Stimulated activated naive CD4-positive, alpha-beta T cell treated with Interleukin-2 at 50 U/mL for 16 hours (primary cell): ENCODE measurements at places on chromosomes 1 and 21.

- no peak for DNase-seq
These were observed 6.8 kb downstream of the XKR8 start for GRCh38 chr1:27966402-27967105.

DNA sequence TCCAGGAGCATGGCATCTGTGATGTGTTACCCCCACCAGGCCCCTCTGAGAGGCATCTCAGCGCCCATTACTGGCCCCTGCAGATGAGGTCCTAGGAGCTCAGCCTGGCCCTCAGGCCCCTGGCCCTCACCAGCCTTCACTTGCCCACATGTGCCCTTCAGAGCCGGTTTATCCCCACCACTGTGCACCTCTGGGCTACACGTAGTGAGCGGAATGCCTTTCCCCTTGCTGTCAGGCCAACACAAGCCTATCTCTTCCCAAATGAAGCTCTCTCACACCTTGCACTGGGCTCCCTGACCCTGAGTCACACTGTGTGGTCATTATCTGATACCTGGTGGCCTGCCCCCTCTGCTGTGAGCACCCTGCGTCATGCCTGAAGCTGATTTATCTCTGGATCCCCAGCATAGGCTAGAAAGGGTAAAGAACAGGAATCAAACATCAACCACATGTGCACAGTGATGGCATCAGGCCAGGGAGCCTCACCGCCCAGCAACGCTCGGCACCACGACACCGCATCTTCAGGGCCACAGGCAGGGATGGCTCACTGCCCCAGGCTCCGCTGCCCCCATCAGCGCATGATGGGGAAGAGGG lies 49.1 kb downstream of the GLIS1 start:
- no peak for DNase-seq

GRCh38 chr1:31416101-31416736 lies 3.2 kb downstream of the SERINC2 start:
- DNase-seq, result no peak

DNA sequence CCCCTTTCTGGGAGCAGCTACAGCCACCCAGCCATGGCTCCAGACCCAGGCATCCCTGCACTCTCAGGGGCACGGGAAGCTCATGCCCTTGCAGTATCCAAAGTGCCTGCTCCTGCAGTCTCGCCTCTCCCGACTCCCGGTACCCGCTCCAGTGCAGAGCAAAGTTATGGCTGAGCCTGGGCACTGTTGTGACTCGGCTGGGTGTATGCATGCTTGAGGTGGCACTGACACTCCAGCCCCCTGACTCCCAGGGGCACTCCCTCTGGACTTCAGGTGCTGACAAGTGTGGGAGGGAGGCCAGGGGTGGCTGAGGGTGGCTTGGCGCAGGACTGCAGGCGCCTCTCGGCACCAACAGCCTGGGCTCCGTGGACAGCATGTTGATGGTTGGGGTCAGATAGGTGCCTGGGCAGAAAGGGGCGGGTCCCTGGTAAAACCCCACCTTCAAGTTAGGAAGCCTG lies 580.1 kb upstream of the ADGRL2 start:
- DNase-seq, result no peak

GRCh38 chr1:207821464-207822045 lies 69.7 kb downstream of the CD46 start:
- no peak for DNase-seq

DNA sequence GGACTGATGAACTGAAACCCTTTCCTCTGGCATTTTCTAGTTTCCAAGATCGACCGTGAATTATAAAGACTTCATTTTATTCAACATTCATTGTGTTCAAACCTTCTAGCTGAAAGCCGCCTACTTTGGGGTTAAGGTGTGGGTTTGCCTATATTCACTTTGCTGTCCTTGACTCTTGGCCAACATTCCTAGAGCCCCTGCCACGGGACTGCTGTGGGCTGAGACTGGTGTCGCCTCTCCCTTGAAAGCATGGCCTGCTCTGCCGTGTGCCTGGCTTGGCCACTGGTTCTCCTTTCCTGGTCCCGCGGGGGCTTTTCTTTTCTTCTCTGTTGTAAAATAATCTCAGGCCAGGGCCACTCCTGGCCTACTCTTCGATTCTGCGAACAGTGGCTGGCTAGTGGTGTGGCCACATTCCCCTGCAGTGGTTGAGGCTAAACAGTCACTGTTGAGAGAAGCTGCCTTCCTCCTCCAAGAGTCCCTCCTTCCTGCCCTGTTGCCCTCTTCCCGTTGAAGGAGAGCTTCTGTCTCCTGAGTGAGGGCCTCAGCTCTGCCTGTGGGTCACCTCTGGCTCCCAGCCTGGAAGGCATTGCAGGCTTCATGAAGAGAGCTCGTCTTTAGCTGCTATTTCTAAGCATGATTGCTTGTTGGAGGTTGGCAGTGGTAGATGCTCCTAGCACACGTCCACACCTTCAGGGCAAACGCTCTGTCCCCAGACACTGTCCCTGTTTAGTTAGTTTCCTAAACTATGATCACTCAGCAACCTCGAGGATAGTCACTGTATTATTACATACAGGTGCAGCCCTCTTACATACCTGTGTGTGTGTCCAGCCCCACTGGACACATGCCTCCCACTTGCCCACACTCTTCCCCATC lies 80.5 kb downstream of the GALNT2 start:
- no peak for DNase-seq

DNA sequence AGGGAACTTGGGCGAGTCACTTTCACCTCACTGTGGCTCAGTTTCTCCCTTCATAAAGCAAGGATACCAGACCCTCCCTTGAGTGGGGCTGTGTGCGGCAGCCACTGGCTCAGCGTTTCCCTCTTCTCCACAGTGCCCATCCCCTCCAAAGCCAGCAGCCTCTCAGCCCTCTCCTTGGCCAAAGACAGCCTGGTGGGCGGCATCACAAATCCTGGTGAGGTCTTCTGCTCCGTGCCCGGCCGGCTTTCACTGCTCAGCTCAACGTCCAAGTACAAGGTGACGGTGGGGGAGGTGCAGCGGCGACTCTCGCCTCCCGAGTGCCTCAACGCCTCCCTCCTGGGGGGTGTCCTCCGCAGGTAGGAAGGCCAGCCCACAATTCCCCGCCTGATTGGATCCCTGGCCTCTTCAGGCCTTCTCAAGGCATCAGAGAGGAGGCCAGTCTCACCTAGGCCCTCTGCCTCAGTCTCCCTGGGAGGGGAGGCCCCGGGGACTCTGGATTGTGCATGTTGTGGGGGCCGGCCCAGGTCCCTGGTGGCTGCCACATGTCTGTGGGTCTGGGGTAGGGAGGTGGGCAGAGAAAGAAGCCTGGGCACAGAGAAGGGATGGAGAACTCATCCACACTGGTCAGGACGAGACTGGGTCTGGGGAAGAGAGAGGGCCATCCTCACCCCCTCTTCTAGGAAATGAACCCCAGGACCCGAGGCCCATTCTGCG lies 15.2 kb downstream of the TFAP2E start:
- DNase-seq, result no peak

- no peak for DNase-seq
These were observed 5.0 kb upstream of the GPR137B start for GRCh38 chr1:236137285-236137852.

DNA sequence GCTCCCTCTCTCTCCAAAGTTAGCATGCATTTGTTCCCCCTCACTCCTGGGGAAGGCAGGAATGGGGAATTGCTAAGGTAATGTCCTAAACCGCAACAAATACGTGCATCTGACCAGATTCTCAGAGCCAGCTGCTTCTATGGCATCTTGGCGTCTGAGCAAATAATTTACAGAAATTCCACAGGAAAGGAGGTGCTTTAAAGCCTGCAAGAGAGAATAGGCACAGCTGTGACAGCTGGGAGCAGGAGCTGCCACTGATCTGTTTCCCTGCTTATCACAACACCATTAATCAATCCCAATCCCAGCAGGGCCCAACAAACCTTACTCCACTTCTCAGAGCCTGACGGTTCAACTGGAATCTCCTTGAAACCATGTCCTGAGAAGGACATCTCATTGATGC lies 83.5 kb upstream of the ZNF281 start:
- DNase-seq, result no peak

GRCh38 chr1:248872752-248873408 lies 14.0 kb upstream of the ZNF692 start:
- peak; percentile 23 for DNase-seq

DNA sequence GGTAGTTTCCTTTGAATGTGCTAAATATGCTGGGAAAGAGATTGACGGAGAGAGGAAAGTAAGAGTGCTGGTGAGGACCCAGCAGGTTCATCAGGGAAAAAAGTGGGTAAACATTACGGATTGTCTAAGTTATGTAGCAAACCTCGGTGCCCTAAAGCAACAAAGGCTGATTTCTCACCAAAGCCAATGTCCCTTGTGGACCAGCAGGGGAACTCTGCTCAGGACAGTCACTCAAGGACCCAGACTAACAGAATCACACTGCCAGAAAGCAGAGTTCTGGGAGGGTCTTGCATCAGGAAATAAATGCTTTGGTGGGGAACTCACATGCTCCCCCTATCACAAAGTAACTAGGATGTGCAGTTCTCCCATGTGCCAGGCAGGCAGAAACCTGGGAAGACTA lies 1.7 kb upstream of the IKBKE start:
- DNase-seq, result no peak

DNA sequence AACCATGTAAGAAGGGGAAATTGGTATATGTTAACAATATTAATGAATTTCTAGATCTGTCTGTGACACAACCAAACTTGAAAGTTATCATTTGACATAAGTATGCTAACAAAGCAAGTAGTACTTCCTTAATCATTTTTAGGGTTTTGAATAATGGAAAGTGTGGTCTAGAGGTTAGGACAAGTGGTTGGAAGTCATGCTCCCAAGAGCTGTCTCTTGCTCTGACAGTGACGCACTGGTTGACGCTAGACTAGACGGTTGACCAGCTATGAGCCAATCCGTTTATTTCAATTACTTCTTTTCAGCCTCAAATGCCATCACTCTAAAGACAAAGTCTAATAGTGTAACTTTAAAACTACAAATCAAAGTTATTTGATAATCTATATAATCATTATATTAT lies 20.7 kb upstream of the RGS1 start:
- no peak for DNase-seq

GRCh38 chr1:31040038-31040437 lies 25.5 kb downstream of the PUM1 start:
- DNase-seq, result no peak

GRCh38 chr21:36122977-36123376 lies 11.9 kb upstream of the CBR3 start:
- no peak for DNase-seq

GRCh38 chr1:1562556-1563195 lies 12.0 kb downstream of the SSU72 start:
- no peak for DNase-seq

DNA sequence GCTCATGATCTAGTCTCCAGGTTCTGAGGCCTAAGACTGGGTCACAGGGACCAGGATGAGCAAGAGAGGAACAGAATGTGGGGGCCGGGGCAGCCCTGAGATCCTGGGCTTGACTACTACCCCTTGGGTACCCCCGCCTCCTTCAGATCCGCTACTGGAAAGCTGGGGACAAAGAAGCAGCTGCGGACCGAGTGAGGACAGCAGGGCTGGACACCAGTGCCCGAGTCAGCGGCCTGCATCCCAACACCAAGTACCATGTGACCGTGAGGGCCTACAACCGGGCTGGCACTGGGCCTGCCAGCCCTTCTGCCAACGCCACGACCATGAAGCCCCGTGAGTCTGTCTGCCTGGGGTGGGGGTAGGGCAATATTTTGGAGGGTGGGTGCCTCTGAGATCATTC lies 12.5 kb downstream of the TMEM81 start:
- DNase-seq, result no peak

GRCh38 chr1:94395748-94396309 lies 22.4 kb upstream of the ABCD3 start:
- DNase-seq, result no peak

GRCh38 chr1:152502496-152503180 lies 8.0 kb upstream of the LCE5A start:
- no peak for DNase-seq

- DNase-seq, result no peak
These were observed 22.1 kb upstream of the MX1 start for GRCh38 chr21:41403966-41404365.

DNA sequence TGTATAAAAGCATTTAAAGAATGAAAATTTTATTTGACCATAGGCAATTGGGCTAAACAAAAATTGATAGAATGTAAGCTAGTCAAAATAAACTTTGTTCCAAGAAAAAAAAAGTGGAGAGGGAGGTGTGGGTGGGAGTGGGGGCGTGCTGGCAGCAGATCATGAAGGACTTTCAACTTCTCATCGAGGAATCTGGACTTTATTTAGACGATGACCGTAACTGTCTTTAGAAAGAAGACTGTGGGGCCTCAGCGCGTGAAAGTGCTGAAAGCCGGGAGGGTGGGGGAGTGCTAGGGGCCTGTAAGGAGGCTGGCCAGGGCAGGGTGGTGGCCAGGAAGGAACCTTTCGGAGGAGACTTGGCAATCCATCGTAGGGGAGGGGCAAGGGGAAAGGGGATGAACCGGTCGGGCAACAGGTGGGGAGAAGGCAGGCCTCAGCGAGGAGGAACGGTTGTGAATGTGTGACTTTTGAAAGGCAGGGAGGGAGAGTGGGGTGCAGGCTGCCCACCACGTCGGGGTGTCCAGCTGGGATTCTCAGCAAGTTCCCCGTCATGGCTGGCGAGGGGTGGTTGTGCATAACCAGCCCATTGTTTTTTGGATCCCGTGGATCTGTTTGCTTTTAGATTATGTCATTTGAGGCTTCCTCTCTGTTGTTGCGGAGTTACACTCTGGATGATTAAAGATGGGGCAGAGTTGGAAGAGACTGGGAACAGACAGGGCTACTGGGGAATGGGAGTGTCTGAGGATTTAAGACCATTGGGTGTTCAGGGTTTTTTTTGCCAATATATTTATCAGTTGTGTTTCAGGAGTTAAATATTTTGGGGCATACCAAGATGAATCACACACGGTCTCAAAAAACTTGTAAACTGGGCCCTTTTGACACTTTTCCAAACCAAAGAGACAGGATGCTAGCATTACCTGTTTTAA lies 35.5 kb downstream of the HUNK start:
- no peak for DNase-seq

GRCh38 chr1:23394181-23394580 lies 24.5 kb upstream of the ZNF436 start:
- DNase-seq, result no peak

DNA sequence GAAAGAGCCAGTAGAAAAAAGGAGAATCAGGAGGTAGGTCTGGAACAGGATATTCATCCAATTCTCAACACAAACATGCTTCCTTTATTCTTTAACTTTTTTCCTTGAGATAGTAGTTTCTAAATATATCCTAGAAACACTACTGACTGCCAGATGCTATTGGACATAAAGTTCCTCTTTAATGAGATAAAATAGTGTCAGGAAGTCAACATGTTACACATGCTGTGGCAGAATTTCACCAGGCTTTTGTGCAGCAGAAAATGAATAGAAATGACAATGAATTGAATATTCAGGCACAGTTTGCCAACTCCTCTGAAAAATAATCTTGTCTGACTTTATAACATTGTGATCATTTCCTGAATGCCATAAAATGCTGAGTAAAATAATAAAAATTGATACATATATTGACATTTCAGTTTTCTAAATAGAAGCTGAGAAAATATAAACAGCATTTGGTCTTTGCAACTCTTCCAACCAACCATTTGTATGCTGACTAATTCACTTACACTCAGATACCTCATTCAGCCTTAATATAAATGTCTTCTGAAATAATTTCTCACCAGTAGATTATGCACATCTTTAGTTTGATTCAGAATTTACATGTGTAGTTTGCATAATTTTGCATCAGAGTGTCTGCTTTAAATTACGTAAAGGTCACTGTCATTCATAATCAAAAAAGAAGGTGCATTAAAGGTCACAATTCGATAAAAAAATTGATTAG lies 486.1 kb upstream of the ADGRL2 start:
- DNase-seq, result no peak

GRCh38 chr1:102799496-102799895 lies 308.8 kb downstream of the COL11A1 start:
- no peak for DNase-seq

- DNase-seq, result no peak
These were observed 16.3 kb downstream of the COL18A1 start for GRCh38 chr21:45421071-45421845.
